NCI-H1694 (cell line): ENCODE measurements at places on chromosomes 1 and 21.

DNA sequence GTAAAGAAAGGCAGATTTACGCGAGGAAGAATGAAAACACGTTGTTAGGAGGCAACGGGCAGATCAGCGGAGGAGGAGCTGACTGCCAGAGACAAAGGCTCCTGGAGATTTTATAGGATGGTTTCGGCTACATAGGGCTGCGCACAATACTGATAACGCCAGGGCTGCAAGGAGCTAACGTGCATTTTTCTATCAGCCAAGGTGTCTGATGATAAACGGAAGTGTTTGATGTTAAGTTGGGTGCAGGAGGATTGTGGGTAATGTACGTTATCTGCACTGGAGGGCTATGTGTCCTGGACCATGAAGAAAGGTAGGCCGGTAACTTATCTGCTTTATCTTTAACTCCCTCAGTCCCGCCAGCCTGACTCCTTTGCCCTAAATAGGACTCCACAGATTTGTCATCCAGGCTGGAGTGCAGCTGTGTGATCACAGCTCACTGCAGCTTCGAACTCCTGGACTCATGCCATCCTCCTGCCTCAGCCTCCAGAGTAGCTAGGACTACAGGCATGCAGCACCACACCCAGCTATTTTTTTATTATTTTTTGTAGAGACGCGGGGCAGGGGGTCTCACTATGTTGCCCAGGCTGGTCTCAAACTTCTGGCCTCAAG, 29.6 kb downstream of the SETD4 start:
- peak; percentile 14 for DNase-seq

DNA sequence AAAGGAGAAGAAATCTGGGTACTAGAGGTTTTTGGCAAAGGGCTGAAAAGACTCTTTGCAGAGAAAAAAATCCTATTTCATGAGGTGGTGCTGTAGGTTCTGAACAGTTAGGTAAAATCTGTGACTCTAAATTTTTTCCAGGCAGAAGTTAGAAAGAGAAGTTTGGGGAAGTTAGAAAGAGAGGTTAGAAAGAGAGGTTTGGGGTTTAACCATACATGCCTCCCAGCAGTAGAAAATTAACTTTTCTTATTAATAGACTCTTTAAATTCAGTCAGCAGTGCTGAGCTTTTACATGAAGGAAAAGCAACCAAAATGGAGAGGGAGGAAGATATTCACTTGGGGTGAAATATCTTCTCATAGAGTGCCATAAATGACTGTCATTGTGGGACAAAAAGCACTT, 12.2 kb downstream of the AMY1C start:
- no peak for DNase-seq

- no peak for DNase-seq
These were observed 54.4 kb upstream of the AJAP1 start for GRCh38 chr1:4599951-4600481.

DNA sequence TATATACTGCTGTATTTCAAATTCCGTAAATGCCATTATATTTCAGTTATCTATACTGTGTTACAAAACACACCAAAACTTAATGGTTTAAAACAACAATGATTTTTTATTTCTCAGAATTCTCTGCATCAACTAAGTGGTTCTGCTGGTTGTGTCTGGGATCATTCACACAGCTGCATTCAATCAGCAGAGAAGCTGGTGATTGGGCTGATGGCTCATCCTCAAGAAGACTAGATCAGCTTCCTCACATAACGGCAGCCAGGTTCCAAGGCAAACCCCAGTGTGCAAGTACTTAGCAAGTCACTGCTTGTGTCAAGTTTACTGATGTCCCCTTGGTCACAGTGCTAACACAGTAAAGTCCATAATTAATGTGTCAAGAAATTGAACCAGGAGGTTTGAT, 86.3 kb upstream of the VANGL1 start:
- no peak for DNase-seq

GRCh38 chr1:53294567-53294966, 33.3 kb downstream of the LRP8 start:
- no peak for DNase-seq

DNA sequence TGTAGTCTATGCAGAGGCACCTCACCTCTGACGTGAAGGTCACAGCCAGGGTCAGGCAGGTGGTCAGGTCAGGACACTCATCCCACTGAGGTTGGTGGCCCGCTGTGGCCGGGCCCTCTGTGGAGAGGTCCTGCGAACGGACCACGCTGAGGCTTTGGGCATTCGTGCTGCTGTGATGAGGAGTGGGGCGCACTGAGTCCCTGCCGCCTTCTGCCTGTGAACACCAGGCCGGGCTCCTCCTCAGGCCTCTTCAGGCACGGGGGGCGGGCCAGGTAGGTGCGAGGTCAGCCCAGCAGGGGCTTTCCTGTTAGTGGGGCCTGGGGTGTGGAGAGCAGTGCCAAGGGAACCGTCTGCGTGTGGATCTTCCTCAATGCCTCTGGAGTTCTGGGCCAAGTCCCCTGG, 39.0 kb downstream of the COQ8A start:
- no peak for DNase-seq

DNA sequence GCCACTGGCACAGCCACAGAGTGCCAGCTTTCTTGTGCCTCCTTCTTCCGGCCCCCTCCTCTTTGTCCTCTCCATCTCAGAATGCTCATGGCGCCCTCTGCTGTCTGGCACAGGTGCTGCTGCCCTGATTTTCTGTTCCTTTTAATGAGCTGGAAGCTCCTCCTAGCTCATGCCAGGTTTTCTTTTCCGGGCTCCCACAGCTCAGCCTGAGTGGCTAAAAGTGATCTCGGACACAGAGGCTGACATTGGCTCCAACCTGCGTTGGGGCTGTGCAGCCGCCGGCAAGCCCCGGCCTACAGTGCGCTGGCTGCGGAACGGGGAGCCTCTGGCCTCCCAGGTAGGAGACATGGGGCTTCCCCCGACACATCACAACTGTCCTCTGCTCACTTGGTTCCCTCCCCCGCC, 18.7 kb downstream of the CNTN2 start:
- peak; percentile 88 for DNase-seq

DNA sequence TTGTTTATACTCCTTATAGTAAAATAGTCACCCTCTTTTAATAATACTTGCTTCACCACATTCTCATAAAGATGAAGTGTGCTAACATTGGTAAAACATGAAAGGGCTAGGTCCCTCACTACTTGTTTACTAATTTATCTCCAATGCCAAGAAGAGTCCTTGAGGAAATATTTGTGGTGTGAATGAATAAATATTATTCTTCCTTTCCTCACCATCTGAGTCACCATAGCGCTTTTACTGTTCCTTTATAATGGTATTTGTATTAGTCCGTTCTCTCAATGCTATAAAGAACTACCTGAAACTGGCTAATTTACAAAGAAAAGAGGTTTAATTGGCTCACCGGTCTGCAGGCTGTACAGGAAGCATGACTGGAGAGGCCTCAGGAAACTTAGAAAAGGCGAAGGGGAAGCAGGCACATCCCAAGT, 222.8 kb upstream of the ZRANB2 start:
- no peak for DNase-seq

GRCh38 chr1:9239622-9240401, 5.2 kb downstream of the H6PD start:
- DNase-seq: no peak

- DNase-seq: no peak
These were observed 15.1 kb downstream of the MORN1 start for GRCh38 chr1:2376261-2376741.

DNA sequence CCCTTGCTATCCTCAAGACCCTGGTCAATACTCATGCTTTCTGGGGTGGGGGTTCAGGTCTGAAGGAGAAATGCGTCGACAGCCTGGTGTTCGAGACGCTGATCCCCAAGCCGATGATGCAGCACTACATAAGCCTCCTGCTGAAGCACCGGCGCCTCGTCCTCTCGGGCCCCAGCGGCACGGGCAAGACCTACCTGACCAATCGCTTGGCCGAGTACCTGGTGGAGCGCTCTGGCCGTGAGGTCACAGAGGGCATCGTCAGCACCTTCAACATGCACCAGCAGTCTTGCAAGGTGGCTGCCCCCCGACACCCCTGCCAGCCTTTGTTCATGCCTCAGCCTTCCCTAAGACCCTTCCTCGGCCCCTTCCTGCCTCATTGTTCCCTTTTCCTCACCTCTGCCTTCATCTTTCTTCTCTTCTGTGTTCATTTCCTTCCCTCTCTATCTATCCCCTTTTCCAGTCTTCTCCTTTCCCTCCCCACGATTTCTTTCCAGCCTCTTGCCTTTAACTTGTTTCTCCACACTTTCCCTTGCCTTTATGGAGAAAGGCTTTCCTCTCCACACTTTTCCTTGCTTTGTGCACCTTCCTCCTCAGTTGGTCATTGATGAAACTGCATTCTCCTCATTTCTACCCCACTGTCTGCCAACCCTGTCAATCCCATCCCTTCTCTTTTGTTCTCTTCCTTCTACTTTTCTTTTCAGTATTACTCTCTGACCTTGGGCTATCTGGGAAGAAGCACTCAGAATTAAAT, 18.3 kb upstream of the IPO9 start:
- no peak for DNase-seq

- DNase-seq: no peak
These were observed 697.2 kb downstream of the USP25 start for GRCh38 chr21:16426936-16427335.

DNA sequence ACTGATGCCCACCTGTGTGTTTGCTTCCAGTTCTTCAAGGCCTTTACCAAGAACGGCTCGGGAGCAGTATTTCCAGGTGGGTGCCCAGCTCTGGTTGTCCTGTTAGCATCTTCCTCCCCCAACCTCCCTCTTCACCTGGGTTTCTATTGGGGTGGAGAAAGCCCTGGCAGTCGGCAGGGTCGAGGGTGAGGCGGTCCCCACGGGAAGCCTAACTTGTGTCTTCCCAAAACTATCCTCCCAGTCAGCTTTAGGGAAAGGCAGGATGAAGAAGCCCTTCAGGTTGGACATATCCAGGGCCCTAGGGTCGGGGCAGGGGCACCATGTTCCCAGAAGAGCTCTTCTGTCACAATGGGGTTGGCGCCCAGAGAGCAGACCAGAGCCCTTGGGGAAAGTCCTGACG, 20.6 kb downstream of the QSOX1 start:
- no peak for DNase-seq

- no peak for DNase-seq
These were observed 29.4 kb upstream of the EIF4G3 start for GRCh38 chr1:21206117-21206516.

- no peak for DNase-seq
These were observed 42.5 kb downstream of the PLPPR5 start for GRCh38 chr1:98962156-98962555.
